H1 (cell line): ENCODE measurements at places on chromosomes 11 and 22. TPM values are rescaled to one million over a fixed set of nuclear protein-coding genes. Genes with fewer than 3 reads are reported as not detected.
A peak's percentile ranks its signal among the peaks of the same experiment; 100 is the strongest.

DNA sequence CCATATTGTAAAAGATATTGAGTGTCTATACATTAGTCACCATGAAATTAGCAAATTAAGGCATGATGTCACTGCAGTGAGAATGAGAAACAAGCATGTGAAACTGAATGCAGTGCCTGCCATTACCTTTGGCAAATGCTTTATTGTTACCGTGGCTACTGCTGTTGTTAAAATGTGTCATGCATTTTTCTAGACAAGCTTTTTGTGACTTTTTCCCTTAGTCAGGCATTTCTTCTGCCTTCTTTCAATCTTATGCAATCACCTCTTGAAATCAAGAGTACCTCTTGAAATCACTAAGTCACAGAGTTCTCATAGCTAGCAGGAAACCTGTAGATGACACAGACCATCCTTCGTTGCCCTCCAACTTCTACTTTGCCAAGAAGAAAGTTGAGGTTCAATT is 461.7 kb upstream of the TENM4 start:
- H3K4me3 ChIP-seq = no peak overlapping the region
- no peaks in the 10 kb centered on the region for H3K27me3 ChIP-seq
- no peaks in the 10 kb centered on the region for H3K36me3 ChIP-seq
- H3K27ac ChIP-seq = no peak overlapping the region

- no peak overlapping the region for H3K27ac ChIP-seq
- no peaks in the 10 kb centered on the region for H3K4me1 ChIP-seq
- H3K36me3 ChIP-seq = no peaks in the 10 kb centered on the region
- no peak for DNase-seq
- no peaks in the 10 kb centered on the region; the same call in 1 of the 2 replicates for H3K27me3 ChIP-seq
- H3K4me3 ChIP-seq = no peak overlapping the region
Measured at GRCh38 chr11:94590352-94591041, 23.3 kb downstream of the PIWIL4 start.

DNA sequence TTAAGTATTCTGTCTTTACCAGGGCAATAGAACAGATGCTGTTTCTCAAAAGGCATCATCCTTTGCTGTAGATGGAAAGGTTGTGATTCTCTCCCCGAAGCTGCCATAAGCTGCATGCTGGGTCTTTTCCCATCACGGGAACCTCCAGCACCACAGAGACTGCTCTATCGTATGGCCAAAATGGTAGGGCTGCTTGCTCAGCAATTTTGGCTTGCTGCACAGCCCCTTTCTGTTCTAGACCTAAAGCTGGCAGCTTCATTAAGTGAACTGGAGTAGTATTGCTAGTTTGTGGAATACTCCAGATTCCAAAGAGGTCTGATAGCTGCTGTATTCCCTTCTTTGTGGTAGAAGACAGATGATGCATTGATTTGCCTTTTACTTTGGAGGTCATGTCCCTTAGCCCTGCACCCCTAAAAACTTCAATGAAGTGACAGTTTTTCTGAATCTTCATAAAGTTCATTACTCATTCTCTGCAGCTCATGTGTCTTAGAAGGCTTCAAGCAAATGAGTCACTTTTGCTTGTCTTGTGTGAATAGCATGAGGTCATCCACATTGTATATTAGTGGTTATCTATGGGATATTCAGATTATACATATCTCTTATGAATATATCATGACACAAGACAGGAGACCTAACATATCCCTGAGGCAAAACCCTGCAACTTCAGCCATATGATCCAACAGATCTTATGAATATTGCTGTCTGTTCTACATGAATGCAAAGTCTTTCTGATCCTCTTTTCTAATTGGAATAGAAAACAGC is 245.3 kb downstream of the FAM76B start:
- no peak for DNase-seq
- no peaks in the 10 kb centered on the region for H3K36me3 ChIP-seq
- no peak overlapping the region for H3K4me3 ChIP-seq

GRCh38 chr11:70255477-70256116 is 14.9 kb upstream of the PPFIA1 start:
- DNase-seq = no peak
- no peaks in the 10 kb centered on the region for H3K36me3 ChIP-seq
- no peak overlapping the region for H3K27ac ChIP-seq
- no peak overlapping the region for H3K4me3 ChIP-seq
- no peaks in the 10 kb centered on the region for H3K27me3 ChIP-seq
- 0 out of 2 replicates have a peak, but pooled peaks cover 2% of the 10 kb centered on the region for H3K4me1 ChIP-seq

DNA sequence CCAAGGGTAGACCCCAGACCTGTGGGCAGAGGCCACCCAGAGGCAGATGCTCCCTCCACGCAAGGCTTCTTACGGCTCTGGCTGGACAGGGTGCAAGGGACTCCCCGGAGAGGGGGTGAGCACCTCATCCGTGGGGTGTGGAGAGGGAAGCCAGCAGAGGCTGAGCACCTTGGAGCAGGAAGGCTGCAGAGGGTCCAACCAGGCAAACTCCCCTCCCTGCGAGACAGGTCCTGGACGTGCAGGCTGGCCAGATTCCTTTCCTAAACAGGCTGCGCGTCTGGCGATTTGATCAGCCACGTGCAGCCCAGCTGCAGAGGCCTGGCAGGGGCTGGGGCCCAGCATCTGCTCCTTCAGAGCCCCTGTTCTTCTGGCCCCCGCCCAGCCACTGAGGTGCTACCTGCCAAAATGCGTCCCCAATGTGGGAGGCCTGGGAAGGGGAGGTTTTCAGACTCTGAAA is 49.3 kb downstream of the WNT11 start:
- DNase-seq = no peak
- no peaks in the 10 kb centered on the region for H3K27me3 ChIP-seq
- no peak overlapping the region for H3K27ac ChIP-seq
- no peak overlapping the region for H3K4me3 ChIP-seq

DNA sequence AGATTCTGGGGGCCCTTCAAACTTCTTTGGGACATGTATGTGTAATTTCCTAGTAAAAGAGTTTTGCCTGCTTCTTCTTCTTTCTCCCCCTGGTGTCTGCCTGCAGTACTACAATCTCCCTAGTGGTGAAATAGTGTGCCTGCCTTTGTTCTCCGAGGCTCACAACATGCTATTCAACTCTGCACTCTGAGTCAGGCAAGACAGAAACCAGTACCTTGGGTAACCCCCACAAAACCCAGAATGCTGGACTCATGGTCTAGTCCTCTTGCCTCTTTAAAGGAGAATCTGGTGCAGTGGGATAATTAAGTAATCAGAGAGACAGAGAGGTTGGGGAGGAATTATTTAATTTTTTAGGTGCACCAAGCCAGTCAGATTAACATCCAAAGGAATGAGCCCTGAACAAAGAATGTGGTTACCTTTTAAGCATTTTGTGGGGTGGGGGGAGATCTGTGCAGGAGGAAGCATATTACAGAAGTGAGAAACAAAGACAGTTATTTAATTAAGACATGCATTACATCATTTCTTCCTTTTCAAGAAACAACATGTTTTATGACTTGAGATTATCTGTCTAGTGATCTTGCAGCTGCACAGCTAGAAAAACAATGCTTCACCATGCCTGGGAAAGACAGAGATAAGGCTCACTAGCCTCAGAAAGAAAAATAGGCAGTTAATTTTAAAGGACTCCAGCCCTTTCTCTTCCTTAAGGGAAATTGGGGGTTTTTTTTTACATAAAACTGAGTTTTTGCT is 11.0 kb upstream of the MS4A6A start:
- no peak overlapping the region for H3K27ac ChIP-seq
- H3K4me1 ChIP-seq = no peaks in the 10 kb centered on the region; the same call in 1 of the 2 replicates
- H3K4me3 ChIP-seq = no peak overlapping the region
- H3K27me3 ChIP-seq = no peaks in the 10 kb centered on the region
- peak; percentile 29 for DNase-seq
- no peaks in the 10 kb centered on the region for H3K36me3 ChIP-seq

GRCh38 chr11:7204778-7205177 is 46.9 kb upstream of the SYT9 start:
- no peak overlapping the region for H3K27ac ChIP-seq
- H3K36me3 ChIP-seq = no peaks in the 10 kb centered on the region
- DNase-seq = no peak
- no peaks in the 10 kb centered on the region for H3K27me3 ChIP-seq
- no peaks in the 10 kb centered on the region for H3K4me1 ChIP-seq
- no peak overlapping the region for H3K4me3 ChIP-seq

DNA sequence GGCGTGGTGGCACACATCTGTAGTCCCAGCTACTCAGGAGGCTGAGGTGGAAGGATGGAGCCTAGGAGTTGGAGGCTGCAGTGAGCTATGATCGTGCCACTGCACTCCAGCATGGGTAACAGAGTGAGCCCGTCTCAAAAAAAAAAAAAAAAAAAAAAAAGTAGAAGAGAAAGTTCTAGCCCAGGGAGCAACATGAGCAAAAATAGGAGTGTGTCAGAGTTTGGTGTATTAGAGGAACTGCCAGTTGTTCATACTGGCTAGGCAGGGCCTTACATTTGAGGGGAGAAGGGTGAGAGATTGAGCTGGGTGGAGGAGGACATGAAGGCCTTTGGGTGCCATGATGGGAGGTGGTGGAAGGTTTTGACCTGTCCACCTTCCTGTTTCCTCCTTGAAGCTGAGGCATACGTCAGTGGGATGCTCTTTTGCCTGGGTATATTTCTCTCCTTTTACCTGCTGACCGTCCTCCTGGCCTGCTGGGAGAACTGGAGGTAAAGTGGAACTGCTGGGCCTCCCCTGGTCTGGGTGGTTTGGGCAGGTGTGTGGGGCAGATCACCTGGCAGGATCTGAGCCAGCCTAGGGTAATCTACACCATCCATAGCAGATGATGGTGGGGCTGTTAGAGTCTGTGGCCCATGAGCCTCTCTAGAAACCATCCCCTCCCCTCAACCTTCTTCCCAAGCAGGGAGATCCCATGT is 7.3 kb downstream of the SIDT2 start:
- no peak for DNase-seq
- H3K27me3 ChIP-seq = no peaks in the 10 kb centered on the region
- no peak overlapping the region for H3K27ac ChIP-seq
- peaks cover 5% of the 10 kb centered on the region; the same call in 1 of the 2 replicates for H3K36me3 ChIP-seq
- no peak overlapping the region for H3K4me3 ChIP-seq

GRCh38 chr11:118343981-118344515 is at the start of gene CD3G:
TSS of gene CD3G (plus strand) at chr11:118344344. CDS start at chr11:118344424, 80 bp downstream.
- no peak for DNase-seq
- H3K4me3 ChIP-seq = no peak within 1 kb of the TSS
- H3K4me1 ChIP-seq = no peaks in the 10 kb centered on the region
- no peak within 1 kb of the TSS for H3K27ac ChIP-seq
- peaks cover 3% of the 10 kb centered on the region; the same call in 1 of the 2 replicates for H3K27me3 ChIP-seq

DNA sequence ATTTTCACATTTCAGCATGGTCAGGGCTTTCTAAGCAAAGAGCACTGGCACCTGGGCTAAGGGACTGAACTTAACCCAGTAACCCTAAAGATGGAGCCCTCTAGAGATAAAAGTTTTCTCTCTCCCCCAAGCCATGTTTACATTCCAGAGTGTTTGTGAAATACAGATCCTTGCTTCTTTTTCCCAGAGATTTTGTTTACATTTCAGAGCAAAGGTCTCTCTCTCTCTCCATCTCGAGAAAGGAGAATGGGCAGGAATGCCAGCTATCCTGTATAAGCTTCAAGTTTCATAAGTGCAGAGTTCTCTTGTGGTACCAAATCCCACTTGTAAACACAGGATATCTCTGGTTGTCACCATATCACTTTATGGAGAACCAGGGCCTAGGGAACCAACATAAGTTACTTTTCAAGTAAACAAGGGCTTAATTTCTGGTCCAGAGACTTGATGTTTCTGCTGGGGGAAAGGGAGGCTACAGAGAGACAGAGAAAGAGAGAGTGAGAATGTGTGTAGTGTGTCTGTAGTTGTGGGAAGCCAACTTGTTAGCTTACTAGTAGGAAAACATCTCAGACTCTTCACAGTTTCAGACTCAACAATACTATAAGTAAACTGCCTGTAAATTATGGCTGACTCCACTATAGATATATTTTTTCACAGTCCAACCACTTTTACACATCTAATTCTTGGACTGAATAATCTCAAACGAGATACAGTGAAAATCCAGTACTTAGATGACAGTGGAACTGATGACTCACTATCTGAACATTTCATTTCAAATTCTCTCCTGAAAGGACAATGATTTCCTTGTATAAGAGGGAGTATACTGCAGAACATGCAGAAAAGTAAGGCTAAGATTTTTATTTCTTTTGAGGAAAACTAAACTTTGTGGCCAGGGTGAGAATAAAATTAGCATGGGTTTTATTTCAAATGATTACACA is 76.2 kb downstream of the ARHGAP32 start:
- H3K27me3 ChIP-seq = no peaks in the 10 kb centered on the region
- no peak overlapping the region for H3K27ac ChIP-seq
- H3K4me1 ChIP-seq = no peaks in the 10 kb centered on the region
- no peak overlapping the region for H3K4me3 ChIP-seq
- 0 out of 2 replicates have a peak, but pooled peaks cover 2% of the 10 kb centered on the region for H3K36me3 ChIP-seq
- no peak for DNase-seq

DNA sequence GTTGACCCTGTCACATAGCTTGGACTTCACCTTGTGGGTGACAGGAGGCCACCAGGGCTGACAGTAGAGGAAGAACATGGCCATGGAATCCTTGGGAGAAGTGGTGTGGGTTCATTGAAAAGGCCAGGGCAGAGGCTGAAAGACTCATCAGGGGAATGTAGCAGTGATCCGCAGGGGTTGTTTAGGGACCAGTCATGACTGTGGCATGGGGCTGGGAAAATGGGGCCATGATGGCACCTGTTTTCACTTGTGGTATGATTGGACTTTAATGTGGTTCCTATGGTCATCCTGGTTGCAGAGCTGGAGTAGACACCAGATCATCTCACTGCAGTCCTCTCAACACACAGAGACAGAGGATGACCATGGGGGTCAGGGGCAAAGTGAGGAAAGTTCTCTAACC is 66.7 kb upstream of the MYEOV start:
- no peaks in the 10 kb centered on the region for H3K36me3 ChIP-seq
- H3K27ac ChIP-seq = no peak overlapping the region
- no peak overlapping the region for H3K4me3 ChIP-seq
- no peaks in the 10 kb centered on the region for H3K4me1 ChIP-seq
- no peaks in the 10 kb centered on the region for H3K27me3 ChIP-seq
- no peak for DNase-seq

DNA sequence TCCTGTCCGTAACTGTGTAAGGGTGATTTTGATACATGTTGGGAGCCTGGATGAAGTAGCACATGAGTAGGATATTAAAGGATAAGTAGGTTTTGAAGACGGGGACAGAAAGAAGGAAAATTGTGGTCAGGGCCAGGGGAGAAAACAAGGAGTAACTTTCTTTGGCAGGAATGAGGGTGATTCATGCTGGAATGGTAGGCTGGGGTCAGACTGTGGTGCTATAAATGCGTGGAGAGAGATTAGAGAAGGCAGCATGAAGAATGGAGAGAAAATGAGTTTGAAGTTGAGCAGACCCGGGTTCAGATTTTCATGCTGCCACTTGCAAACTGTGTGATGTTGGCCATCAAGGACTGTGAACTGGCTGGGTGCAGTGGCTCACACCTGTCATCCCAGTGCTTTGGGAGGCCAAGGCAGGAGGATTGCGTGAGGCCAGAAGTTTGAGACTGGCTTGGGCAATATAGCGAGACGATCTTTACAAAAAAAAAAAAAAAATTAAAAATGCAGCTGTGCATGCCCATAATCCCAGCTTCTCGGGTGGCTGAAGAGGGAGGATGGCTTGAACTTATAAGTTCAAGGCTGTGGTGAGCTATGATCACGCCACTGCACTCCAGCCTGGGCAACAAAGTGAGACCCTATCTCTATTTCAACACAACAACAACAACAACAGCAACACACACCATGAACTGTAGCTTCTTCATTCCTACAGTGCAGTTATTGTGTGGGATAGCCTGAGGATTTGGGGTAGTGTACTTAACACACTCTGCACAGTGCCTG is 22.3 kb downstream of the ZBTB16 start:
- H3K4me1 ChIP-seq = peaks cover 5% of the 10 kb centered on the region
- no peaks in the 10 kb centered on the region for H3K36me3 ChIP-seq
- no peak overlapping the region for H3K27ac ChIP-seq
- H3K4me3 ChIP-seq = no peak overlapping the region
- DNase-seq = no peak

RBMXL2 gene
- total RNA-seq = not detected in 2 replicates

SYCE3 gene
- total RNA-seq = not detected in 2 replicates

CNGA4 gene
- 0.33 TPM in 1 of 2 replicates, not detected in the other for total RNA-seq
